ENCODE measurements at places on chromosomes 11 and 22.

DNA sequence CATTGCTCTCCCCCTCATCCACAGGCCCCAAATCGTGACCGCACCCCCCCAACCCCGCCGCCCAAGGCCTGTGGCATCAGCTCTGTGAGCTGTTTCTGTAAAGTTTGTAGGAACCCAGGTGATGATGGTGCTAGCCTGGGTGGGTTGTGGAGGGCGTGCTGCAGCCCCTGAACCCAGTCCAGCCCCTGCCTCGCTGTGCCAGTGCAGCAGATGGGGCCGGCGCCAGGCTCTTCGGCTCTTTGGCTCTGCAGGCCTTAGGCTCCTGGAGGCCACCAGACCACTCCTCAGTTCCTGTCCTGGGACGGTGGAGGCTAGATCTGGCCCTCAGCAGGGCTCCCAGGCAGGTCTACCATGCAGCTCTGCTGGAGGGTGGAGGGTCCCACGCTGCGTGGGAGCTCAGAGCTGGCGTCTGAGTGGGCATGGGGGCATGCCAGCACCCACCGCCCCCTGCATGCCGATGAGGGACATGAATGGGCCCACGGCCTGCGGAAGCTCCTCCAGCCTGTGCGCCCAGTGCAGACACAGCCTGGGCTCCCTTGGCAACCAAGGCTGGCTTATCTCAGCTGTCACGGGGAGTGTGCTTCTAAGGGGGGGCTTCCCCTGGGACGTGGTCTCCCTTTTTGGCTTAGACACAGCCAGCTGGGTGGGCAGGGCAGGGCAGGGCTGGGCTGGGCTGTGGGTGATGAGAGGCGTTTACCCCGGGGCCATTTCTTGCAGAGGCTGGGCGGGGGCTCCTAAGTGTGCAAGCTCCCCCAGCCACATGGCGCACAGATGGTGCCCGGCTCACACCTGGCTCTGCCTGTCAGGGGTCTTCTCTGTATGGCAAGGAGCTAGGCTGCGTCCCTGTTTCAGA, 1187.6 kb downstream of the BRD1 start:
- no peak for DNase-seq

GRCh38 chr11:10858439-10859325, 829 bp upstream of the ZBED5 start:
- DNase-seq = peak; percentile 40

DNA sequence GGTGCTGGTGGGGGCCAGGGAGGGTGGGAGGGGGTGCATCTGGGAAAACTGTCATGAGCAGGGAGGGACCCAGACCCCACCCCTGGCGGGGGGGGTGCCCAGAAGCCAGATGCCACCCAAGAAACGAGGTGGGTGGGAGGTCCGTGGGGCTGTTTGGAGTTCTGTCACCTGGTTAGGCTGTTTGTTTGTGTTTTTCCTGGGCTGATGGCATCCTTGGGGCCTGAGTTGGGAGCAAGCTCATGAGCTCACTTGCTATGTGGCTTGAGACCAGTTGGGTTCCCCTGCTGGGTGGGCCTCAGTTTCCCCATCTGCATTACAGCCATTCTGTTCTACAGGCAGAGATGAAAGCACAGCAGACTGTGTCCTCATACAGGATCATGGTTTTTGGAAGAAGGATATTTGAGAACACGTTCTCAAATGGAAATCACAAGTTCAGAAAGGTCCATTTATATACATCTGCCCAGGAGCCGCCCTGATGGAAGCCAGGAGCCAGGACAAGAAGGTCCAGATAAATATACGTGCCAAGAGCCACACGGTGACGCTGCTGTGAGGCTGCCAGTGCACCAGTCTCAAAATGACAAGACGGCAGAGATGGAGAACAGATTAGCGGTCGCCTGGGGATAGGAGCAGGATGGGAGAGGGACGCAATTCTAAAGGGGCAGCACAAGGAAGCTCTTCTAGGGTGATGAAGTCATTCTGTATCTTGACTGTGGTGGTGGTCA, 312.9 kb downstream of the MN1 start:
- no peak for DNase-seq

DNA sequence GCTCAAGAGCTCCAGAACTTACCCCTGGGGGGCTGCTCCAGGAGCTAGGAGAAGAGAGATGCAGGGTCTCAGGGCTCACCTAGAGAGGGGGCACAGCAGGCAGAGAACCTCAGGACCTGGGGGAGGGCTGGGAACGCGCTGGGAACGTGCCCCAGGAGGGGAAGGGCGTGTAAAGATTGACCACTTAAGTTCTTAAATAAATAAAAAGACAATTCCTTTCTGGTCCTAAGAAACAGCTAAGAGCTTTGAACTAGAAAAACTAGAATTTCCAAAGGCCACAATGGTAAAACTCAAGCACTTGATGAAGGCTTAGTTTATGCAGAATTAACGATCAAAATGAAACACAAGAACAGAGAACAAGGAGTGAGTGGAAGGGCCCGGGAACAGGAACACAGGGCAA, 89.1 kb downstream of the CELSR1 start:
- DNase-seq = no peak

- no peak for DNase-seq
Observed at GRCh38 chr22:31173386-31174145, 13.6 kb downstream of the RNF185 start.

GRCh38 chr11:72652873-72653630, 21.2 kb downstream of the PDE2A start:
- peak; percentile 81 for DNase-seq
